ENCODE measurements at places on chromosomes 6 and 20. TPM values are rescaled to one million over a fixed set of nuclear protein-coding genes. Genes with fewer than 3 reads are reported as not detected.
A peak's percentile ranks its signal among the peaks of the same experiment; 100 is the strongest.

GRCh38 chr6:168088161-168089053 is 9.4 kb upstream of the FRMD1 start:
- DNase-seq: peak; percentile 59

DNA sequence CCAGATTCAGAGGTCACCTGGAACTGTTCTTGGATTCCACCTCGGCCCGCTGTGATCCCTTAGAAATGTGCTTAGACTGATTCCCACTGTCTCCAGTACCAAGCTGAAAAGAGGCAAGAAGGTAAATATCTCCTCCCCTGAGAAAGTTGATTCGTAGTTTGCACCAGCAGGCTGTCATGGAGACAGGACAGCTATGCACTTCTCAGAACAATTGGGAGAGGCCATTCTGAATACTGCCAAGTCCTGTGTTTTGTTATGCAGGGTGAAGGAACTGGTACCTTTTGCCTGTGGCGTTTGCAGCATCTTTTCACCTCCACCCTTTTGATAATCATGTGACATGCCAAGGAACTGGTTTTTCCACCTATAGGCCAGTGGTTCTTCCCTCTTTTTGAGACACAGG is 58.2 kb upstream of the RNGTT start:
- no peak for DNase-seq

ZC2HC1B gene
- not detected for total RNA-seq

GRCh38 chr20:20371083-20371482 is 3.2 kb downstream of the INSM1 start:
- no peak for DNase-seq

GRCh38 chr6:43286980-43287716 is 10.9 kb upstream of the SLC22A7 start:
- DNase-seq: no peak

DNA sequence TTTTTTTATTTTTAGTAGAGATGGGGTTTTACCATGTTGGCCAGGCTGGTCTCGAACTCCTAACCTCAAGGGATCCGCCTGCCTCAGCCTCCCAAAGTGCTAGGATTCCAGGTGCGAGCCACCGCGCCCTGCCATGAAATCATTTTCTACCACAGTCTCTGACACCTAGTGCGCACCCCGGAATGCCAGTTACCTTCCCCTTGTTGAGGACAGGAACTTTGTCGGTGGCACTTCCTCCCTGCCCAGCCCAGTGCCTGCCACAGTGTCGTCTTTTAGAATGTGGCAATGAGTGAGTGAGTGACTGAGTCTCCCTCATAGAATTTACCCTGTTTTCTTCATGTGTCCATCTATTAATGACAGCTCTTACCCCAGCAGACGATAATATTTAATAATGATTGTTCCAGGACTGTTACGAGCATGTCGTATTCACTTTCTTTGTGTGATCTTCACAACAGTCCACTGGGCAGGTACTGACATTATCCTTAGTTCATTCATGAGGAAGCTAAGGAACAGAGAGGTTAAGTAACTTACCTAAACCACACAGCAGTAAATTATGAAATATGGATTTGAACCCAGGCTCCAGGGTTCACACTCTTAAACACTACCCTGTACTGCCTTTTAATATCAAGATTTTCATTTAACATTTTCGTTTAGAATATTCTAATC is 1.8 kb downstream of the OSBPL2 start:
- no peak for DNase-seq

ASIP gene
- total RNA-seq: 0.70 TPM

DNA sequence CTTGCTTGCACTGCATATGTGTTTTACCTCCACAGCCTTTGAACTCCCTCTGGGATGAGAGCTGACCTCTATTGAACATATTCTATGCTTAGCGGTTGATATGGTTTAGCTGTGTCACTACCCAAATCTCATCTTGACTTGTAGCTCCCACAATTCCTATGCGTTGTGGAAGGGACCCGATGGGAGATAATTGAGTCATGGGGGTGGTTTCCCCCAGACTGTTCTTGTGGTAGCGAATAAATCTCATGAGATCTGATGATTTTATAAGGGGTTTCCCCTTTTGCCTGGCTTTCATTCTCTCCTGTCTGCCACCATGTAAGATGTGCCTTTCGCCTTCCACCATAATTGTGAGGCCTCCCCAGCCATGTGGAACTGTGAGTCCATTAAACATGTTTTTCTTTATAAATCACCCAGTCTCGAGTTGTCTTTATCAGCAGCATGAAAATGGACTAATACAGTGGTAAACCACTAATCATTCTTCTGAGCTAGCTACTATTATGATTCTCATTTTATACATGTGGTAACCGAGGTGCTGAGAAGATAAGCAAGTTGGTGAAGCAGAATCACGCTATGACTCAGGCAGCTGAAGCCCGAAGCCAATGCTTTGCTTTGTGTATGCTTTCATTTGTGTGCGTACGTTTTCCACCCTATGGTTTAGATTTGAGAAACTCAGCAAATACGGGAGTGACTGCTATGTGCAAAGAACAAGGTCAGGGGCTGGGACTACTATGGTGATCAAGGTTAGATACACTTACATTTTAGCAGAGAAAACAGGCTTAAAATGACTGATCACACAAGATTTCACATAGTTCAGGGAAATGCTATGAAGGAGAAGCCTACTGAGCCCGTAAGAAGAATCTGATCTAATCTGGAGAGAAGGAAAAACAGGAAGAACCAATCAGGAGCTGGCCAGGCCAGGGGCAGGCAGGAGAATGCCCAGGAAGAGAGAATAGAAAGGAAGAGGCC is 363.5 kb downstream of the ESR1 start:
- no peak for DNase-seq

PTCHD4 gene
- total RNA-seq: 1.1 TPM

SPTLC3 gene
- 26.4 TPM for total RNA-seq

All from ureter (tissue), 1 donor.